NCI-H1417 treated with DMSO at 0.1 percent for 48 hours (cell line): ENCODE measurements at places on chromosomes 3 and 15.

GRCh38 chr3:53975382-53975781, 83.7 kb upstream of the SELENOK start:
- DNase-seq: no peak

DNA sequence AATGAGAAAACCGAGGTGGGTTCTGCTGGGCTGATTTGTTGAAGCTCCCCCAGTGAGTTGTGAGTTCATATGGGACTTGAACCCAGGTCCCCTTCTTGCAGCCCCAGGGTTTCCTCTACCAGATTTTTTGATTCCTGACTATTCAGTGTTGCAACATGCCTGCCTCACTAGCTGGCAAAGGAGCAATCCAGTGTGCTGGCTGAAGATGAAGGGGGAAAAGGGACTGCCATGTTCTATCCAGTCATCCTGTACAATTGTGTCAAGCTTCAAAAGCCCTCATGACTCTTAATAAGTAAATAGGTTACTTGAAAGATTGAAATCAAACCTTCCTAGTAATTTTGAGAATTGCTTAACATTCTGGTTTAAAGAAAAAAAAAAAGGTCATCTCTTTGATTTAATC, 211.5 kb upstream of the TP63 start:
- DNase-seq: no peak

DNA sequence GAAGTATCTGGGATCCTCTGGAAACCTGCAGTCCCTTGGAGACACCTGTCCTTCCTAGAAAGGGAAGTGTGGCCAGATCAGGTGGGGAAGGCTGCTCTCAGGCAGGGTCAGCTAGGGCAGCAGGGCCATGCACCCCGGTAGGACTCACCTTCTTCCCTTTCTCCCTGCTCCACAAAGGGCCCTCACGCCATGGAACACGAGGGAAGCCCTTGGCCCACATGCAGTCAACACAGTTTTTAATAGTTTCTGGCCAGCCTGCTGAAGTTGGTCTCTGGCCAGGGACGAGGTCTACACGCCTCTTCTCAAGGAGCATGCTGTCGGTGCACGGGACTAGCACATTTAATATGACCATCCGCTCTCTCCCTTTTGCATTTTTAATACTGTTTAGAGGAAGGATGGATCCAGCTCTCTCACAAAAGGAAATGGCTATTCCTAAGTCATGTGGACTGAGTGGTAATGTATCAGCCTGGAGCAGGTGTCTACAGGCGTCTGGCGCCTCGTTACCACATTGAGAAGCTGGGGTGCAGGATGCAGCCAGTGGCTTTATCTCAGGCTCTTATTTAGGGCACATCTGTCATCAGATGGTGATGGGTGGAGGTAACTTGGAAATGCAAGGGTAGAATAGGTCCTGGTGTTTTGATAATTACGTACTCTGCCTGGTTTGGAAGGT, 153.9 kb downstream of the KLF13 start:
- no peak for DNase-seq

DNA sequence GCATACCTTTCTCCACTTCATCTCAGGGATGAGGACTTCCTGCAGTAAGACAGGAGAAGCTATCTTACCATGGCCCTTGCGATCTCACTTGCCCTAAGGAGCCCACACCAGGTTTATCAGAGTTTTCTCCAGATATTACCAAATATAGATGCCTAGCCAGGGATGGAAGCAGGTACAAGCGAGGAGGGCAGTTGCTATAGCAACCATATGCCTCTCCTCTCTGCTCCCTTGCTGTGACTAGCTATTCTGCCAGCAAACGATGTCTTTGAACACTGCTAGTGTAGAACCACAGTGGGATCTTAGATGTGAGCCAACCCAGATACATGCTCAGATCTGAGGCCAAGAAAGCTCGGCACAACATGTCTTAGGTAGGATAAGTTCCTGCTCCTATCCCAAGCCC, 33.9 kb downstream of the GRAMD2A start:
- no peak for DNase-seq

- no peak for DNase-seq
These were observed 47.4 kb upstream of the ITGA11 start for GRCh38 chr15:68479406-68479805.

- DNase-seq: no peak
These were observed 5.0 kb downstream of the AEN start for GRCh38 chr15:88625943-88626741.

GRCh38 chr3:195559723-195560409, 16.7 kb upstream of the PPP1R2 start:
- no peak for DNase-seq

GRCh38 chr3:178856804-178857203, 214.8 kb downstream of the ZMAT3 start:
- DNase-seq: no peak

DNA sequence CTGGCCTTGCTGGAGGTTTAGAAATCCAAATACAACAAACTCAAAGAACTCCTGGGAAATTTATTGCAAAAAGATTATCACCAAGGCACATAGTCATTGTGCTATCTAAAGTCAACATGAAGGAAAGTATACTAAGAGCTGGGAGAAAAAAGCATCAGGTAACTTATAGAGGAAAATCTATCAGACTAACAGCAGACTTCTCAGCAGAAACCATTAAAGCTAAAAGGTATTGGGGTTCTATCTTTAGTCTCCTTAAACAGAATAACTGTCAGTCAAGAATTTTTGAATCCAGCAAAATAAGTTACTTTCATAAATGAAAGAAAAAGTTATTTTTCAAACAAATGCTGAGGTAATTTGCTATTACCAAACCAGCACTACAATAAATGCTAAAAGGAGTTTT, 8.0 kb downstream of the OR5K3 start:
- no peak for DNase-seq
